Pons (tissue), 1 donor: ENCODE measurements at places on chromosomes 4 and X.

GRCh38 chrX:110786486-110786885, 9.1 kb downstream of the CHRDL1 start:
- no peak for DNase-seq

GRCh38 chrX:136856551-136856950, 24.0 kb downstream of the RBMX start:
- peak; percentile 35 for DNase-seq

DNA sequence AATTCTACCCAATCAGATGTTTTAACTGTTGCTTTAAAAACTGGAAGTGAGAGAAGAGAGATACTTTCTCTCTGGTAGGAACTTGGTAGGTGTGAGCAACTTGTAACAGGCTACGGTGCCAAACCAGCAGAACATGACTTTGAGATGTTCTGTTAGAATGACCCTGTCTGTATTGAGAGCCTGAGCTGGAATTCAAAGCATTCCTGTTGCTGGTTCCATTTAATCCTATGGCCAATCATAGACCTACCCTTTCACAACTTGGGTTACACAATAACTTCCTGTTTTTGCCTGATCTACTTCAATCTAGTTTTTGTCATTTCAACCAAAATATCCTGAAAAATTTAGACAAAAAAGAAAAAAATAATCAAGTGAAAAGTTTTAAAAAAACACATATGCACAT, 1.7 kb upstream of the PRRG1 start:
- DNase-seq = no peak

DNA sequence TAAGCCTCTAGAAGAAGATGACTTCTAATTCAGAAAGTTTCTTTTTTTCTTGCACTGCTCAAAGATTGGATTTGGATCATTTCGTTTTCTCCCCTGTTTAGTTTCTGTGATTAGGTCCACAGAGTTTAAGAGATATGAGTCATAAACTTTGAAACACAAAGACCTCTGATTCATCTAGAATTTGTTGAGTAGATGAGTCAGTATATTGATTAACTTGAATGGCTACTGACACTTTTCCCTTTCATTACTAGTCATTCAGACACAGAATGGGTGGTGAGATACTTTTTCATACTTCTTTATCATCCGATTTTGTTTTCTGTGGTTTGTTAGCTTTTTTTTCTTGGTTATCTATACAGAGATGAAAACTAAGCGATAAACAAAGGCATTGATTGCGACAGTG, 34.1 kb upstream of the AFF2 start:
- no peak for DNase-seq

GRCh38 chr4:13162886-13163285, 321.3 kb downstream of the RAB28 start:
- no peak for DNase-seq

GRCh38 chr4:76883147-76883546, 14.8 kb downstream of the SOWAHB start:
- no peak for DNase-seq

DNA sequence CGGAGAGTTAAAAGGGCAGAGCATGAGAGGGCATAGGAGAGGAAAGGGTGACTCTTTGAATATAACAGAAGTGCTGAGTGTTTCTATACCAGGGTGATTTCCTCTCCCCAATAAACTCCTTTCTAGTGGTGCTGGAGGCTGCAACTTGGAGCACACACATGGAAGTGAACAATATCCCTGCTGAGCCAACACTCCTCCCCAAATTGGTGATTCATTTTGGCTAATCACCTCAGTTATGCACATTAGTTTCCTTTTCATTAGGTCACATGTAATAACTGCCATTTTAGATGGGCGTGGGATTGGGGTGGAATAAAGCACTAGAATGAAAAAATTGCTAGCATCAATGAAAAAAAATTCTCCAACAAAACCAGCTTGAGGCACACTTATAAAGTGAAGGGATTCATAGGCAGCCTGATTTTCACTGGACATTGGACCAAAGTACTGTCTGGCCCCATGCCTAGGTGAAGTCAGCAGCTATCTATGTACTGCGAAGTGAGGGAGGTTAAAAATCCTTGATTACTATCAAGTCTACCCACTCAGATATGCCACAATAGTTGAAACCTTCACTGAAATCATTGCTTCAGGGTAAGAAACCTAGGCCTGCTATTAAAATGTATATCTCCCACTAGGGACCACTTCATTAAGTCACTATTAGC, 174.0 kb downstream of the GLUD2 start:
- DNase-seq = no peak

DNA sequence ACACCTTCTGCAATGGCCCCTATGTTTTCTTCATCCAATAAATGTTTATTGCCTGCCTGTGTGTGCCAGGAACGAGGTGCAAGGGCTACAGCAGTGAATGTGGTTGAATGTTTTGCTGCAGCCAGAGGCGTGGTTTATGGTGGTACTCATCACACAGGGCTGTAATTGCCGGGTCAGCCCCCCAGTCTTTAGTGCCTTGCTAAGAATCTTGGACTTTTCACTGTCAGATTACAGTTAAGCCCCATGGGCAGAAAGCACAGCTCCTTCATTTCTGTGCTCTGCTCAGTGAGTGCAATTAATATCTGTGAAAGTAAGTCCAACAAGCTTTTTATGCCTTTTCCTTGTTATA, 67.8 kb downstream of the TAPT1 start:
- no peak for DNase-seq

GRCh38 chrX:13937370-13938050, 92.2 kb downstream of the GEMIN8 start:
- peak; percentile 60 for DNase-seq

GRCh38 chr4:1593458-1593857, 90.7 kb downstream of the FAM53A start:
- DNase-seq = no peak

DNA sequence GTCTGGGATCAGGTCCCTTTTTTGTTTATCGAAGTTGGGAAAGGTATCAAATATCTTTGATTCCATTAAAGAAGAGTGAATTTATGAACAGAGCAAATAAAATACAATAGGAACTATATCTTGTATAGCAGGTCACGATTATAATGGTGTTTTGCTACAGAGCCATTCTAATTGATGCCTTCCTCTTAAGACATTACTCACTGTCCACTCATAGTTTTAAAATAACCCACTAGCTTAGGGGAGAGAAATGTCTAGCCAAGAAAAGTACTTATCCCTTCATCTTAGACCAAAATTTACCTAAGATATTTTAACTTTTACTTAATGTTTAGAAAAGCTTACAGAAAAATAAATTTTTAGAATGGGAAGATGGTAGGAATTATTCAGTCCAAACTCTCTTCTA, 112.0 kb upstream of the PABPC4L start:
- DNase-seq = no peak

DNA sequence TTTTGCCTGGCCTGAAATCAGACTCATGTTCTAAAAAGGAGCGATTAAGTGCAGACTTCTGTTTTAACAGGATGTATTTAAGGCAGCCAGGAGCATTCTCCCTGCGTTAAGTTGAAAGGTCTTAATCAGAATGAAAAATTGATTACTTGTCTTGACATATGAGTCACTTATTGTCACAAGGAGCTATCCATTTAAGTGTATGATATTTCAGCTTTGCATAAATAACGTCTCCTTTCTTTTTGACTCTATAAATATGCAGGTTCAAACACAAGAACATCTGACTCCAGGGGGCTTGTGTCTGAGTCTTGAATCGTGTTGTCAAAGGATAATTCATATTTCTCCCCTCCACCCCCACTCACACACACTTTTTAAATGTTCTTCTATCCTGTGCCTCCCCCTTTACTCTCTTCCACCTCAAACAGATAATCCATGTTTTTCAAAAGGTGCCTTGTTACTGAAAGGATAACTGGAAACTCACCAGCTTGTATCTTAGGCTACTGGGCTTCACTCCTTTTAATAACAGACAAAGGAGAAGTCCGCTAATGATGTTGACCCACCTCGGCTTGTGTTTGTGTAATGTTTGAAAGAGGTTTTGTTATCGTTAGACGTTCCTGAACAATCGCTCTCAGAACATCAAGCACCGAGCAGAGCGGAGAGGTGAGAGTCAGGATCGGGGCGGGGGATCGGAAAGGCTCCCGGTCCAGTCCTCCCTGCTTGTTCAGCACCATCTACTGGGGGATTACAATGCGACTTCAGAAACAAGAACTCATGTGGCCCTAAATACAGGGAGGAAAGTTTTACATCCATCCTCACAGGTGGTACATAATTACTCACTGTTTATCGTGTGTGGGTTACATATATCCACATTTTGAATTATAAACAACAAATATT, 107.5 kb upstream of the RPL34 start:
- DNase-seq = peak; percentile 45

DNA sequence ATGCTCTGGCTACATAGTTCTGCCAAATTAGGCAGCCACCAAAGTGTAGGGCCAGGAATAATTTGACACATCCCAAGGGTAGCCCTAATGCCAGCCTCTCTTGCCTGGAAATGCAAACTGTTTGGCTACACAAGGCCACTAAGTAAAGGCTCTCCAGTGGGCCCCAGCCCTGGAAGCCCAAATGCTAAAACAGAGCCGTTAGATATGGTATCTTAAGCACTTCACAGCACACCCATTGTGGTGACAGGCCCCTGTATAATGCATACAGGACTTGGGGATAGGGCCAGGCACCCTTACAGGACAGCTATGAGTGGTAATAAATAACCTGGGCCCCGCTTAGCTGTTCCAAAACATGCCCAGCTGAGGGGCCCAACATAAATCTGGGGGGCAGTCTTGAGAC, 623.9 kb downstream of the BCOR start:
- no peak for DNase-seq

GRCh38 chr4:183078634-183079033, 20.4 kb upstream of the WWC2 start:
- DNase-seq = no peak

DNA sequence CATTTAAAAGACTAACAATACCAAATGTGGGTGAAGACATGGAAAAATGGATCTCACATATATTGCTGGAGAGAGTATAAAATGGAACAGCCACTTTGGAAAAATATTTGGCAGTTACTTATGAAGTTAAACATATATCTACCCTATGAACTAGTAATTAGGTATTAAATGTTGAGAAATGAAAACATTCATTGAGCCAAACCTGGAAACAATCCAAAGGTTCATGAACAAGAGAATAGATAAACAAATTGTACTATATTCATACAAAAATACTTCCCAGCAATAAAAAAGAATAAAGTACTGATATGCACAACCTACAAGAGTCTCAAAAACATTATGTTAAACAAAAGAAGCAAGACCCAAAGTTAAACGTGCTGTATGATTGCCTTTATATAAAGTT, 4.0 kb upstream of the EGF start:
- DNase-seq = no peak

- DNase-seq = no peak
Measured at GRCh38 chr4:159540501-159540900, 437.6 kb downstream of the RAPGEF2 start.

DNA sequence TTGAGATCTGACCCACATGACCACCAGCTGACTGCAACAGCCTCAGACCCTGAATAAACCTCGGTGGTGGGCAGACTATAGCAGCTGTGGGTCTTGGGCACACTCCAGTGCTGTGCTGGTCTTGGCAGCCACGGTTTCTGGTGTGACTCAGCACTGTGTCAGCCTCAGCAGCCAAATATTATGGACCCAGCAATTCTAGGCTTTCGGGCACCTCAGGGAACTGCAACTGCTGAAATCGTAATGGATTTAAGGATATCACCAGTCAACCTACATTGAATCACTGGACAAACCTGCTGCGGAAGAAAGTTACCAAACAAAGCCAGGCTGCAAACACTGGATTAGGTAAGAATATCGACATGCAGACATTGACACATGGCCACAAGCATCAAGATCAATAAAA, 10.5 kb upstream of the UBE2NL start:
- DNase-seq = no peak

DNA sequence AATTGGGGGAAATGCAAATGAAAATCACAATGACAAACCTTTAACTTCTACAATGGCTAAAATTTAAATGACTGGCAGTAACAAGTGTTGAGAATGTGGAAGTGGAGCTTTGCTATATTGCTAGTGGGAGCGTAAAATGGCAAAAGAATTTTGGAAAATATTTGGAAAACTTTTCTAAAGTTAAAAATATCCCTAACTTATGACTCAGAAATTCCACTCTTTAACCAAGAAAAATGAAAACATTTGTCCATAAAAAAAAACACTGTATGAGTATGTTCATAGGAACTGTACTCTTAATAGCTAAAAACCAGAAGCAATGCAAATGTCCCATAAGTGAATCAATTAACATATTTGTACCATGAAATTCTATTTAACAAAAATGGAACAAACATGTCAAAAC, 3.6 kb downstream of the TBCK start:
- DNase-seq = no peak

DNA sequence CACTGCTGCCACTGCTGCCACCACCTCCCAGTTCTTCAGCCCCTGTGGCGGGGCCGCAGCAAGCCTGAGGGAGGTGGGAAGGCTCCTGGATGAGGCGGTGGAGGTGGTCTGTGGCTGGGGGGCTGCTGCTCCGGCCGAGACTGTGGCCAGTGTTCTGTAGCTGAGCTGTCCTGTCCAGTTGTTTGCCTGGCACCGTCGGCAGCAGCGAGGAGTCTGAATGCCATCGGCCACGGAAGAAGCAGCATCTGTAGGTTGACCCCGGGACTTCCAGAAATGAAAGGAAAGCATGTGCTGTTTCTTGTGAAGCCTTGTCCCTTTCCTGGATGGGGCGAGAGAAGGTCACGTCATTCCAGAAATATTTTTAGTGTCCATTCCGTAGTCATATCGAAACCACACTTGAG, 3.3 kb downstream of the C4orf54 start:
- no peak for DNase-seq

GRCh38 chr4:52573551-52573950, 85.5 kb downstream of the USP46 start:
- no peak for DNase-seq

GRCh38 chrX:123665197-123665596, 67.7 kb downstream of the THOC2 start:
- no peak for DNase-seq

DNA sequence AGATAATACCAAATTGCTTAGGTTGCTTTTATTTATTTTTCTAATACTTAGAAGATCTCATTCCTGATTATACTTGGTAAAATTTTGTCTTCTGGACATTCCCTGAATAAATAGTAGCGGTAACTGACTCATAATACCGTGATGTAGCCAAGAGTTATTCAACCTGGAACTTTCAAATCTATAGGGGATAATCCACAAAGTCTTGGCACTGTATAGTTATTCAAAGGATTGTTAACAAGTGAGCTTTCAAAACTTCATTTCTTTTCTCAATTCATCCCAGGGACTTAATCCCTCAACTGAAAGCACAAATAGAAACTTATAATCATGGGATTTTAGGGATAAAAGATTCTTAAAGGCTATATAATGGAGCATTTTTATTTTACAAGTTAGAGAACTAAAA, 1383.3 kb downstream of the FAM133A start:
- no peak for DNase-seq

DNA sequence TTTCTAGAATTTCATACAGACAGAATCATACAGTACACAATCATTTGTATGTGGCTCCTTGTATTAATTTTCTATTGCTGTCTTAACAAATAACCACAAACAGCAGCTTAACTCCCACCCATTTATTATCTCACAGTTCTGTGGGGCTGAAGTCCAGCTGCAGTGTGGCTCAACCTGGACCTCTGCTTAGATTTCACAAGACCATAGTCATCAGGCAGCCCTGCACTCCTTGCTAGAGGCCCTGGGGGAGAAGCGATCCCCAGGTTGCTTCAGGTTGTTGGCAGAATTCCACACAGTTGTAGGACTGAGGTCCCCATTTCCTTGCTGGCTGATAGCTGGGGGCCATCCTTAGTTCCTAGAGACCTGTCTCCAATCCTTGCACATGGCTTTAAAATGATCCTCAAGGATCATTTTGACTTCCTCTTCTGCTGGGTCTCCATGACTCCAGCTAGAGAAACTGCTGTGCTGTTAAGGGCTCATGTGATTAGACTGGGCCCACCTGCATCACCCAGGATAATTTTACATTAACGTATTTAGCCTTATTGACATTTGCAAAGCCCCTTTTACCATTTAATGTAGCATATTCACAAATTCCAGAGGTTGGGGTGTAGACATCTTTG, 60.9 kb upstream of the SMAD1 start:
- no peak for DNase-seq
